ENCODE measurements at places on chromosomes 7 and 10.

DNA sequence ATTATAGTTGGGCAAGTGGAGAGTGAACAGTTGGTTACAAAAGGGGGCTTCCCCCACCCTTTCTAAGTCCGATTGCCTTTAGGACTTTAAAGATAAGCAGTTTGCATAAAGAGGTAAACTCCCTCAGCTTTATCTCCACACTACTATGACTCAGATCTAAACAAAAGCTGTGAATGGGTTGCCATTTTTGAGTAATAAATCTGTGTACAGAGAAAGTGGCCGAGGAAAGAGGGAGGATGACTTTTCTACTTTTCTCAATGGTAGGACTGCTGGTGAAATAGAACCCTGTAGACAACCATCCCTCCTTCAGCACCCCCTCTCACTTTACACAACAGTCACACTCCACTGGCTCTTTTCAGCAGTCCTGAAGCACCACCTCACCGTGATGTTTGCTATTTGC lies 71.2 kb downstream of the DNMBP start:
- peak; percentile 30 for DNase-seq

GRCh38 chr7:28430616-28431015 lies 18.3 kb downstream of the CREB5 start:
- no peak for DNase-seq

DNA sequence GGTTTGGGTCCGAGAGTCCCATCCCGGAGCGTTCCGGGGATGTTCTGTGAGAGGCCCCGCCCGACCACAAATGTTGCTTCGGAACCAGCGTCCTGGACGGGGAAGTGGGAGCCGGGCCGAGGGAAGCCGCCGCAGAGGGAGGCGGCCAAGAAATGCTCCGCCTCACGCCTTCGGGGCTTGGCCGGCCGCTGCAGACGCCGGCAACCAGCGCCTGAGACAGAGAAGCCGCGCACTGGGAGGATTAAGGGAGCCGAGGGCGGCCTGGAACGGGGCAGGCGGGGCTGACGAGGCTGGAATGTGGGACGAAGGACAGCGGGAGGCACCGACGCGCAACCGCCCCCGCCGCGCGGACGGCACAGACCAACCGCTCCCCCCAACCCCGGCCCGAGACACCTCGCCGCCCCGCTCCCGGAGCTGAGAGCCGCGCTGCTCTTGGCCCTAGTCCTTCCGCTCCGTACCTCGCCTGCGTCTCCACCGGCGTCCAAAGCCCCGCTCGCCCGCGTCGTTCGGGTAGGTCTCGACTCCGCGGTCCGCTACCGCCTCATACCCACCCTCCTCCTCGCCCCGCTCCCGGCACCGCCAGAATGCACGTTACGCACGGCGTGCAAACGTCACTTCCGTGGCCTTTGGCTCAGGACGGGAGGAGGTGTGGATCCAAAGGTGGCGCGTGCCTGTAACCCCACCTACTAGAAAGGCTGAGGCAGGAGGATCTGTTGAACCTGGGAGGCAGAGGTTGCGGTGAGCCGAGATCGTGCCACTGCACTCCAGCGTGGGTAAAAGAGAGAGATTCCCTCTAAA lies 36.7 kb upstream of the KCTD7 start:
- peak; percentile 88 for DNase-seq

GRCh38 chr10:108014902-108015177 lies 850.3 kb upstream of the SORCS1 start:
- no peak for DNase-seq

DNA sequence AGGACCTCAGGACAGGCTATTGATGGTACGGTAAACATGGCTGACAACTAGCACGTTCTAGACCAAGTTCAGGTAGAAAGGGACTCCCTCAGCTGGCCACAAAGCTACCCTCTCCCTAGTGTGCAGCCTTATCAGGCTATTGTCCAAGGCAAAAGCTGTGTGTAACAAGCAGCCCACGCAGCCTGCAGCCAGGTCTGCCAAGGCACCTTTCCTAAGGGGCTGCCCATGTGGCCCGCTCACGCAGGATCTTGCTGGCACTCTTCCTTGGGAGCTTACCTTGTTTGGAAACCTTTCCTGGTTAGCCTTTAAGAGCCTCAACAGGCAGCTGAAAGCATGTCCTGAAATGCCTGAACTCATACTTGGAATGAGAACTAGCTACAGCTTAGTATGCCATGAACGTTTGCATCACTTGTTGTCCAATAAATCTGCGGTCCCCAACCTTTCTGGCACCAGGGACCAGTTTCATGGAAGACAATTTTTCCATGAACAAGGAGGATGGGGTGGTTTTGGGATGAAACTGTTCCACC lies 51.7 kb downstream of the SYPL1 start:
- DNase-seq = no peak

DNA sequence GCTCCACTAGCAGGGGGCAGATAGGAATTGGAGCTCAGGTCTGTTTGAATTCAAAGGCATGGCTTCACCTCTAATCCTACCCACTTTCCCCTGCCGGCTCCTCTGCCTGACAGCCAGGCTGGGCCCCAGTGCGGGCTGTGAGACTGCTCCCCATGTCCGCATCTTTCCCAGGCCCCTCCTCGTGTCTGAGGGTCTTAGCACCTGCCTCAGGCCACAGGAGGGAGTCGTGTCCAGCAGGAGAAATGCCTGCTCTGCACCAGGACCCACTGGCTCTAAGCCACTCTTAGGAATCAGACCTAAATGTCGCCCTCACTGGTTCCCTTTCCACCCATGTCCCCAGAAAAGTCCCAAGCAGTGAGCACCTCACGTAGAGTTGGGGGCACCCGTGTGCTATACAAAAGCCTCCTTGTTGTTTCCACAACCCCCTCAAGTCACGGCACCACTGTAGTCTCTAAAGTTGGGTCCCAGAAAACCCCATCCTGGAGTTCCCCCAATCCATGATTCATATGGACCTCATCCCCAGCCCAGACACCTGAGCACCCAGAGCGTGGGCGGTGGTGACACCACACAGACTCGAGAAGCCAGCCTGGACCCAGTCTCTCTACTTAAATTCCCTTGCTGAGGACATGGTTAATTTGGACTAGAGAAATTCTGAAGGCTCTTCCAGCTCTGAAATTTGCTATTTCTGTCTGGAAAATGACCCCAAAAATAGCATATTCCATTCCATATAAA lies 466.4 kb upstream of the ZMIZ1 start:
- DNase-seq = no peak

- DNase-seq = no peak
Observed at GRCh38 chr7:37557571-37558209, 109.0 kb upstream of the ELMO1 start.

- no peak for DNase-seq
Observed at GRCh38 chr10:13628661-13629060, 41.9 kb downstream of the PRPF18 start.

DNA sequence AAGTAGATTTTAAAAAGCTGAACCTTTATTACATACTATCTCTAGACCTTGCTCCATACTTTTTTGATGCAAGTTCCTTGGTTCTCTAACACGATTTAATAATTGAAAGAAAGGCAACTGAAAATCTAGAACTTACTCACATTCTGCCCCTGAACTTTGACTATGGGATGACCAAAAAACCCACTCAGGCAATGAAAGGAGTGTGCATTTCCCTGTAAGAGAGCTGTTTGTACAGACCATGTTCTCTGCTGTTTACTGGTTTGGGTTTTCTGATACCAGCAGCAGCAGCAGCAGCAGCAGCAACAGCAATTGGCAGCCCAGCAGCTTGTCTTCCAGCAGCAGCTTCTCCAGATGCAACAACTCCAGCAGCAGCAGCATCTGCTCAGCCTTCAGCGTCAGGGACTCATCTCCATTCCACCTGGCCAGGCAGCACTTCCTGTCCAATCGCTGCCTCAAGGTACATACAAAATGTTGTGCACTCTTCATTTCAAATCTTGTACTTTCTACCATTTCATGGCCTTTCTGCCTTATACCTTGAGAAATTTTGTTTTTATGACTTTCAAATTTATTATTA lies 216.7 kb downstream of the FOXP2 start:
- no peak for DNase-seq

- DNase-seq = no peak
Observed at GRCh38 chr10:77125231-77125630, 512.4 kb downstream of the KCNMA1 start.

- DNase-seq = no peak
Observed at GRCh38 chr7:37770838-37771237, 77.6 kb upstream of the NME8 start.

DNA sequence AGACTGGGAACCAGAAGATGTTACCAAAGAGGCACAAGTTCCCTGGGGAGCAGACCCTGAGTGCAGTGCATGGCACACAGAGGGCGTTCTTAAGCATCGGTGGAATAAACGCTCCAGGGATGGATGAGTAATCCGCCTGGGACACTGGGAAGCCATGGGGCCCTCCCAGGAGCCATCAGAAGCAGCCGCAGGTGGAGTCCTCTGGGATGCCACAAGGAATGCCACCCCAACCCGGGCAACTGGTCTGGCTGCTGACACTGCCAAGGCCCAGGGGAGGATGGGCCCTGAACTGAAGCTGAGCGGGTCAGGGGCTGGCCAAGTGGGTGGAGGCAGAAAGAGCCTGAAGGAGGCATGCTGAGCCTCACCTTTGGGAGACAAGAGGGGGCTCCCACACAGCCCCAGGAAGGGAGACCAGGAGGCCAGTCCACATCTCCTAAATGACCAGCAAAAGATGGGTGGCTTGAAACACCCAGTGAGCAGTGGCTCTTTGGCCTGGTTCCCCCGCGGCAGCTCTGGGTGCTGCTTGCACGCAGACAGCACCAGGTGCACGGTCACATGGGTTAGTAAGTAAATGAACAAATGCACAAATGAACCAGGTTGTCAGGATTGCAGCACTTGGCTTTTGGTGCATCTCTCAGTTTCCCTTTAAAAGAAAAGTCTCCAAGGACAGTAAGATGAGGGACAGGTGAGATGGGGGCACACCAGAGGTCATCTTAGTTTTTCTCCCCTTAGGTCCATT lies 141.3 kb upstream of the ZMIZ1 start:
- no peak for DNase-seq

GRCh38 chr10:84798312-84798711 lies 469.9 kb downstream of the CCSER2 start:
- DNase-seq = no peak

DNA sequence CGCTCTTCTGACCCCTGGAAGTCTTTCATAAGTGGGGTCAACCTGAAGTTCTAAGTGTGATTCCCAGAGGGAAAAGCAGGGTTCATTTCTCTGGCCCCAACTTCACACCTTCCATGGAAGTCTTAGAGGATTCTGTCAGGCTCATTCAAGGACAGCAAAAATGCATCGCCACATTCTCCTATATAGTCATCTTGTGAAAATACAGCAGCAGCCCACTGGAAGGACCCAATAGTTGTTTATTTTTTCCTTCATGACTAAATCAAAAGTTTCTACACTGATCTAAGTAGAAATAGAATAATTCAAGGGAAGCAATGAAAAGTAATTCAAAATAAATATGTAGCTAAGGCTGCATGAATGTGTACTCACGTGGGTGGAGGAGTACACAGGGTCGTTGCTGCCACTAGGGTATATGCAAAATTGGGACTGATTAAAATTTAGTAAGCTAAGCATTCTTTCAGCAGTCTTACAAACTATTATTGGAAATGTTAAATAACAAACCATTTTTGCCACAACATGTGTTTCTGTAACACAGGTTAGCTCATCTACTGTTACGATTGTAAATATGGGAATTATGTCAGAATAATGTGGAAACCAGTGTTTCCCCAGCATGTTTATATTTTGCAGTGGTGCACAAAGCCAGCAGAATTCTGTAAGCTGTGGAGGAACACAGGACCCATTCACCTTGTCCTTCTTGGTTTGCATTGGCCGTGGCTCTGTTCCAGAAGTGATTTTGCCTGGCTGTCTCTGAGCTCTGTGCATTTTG lies 33.5 kb downstream of the EEPD1 start:
- DNase-seq = no peak

- DNase-seq = no peak
Observed at GRCh38 chr7:12951397-12951801, 264.0 kb downstream of the ARL4A start.

DNA sequence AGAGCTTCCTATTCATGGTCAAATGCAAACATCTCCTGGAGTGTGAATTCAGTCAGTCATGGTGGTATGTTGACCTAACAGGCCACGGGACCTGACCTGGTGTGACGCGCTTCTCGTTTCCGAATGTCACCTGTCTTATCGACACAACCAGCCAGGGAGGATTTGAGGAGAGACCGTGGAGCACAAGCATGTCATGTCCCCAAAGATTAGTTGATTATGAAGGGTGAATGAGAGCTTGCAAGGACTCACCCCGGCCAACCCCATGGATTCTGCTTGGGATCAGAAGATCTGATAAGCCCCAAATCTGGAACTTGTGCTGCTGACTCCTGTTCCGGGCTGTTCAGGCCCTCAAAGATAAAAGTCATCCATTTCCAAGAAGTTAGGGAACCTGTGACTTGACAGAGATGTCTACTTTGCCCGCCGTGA lies 10.5 kb downstream of the ADRA2A start:
- DNase-seq = no peak

GRCh38 chr7:29090836-29091601 lies 55.3 kb downstream of the CPVL start:
- DNase-seq = no peak

- no peak for DNase-seq
Observed at GRCh38 chr7:129258649-129259389, 34.0 kb downstream of the AHCYL2 start.

DNA sequence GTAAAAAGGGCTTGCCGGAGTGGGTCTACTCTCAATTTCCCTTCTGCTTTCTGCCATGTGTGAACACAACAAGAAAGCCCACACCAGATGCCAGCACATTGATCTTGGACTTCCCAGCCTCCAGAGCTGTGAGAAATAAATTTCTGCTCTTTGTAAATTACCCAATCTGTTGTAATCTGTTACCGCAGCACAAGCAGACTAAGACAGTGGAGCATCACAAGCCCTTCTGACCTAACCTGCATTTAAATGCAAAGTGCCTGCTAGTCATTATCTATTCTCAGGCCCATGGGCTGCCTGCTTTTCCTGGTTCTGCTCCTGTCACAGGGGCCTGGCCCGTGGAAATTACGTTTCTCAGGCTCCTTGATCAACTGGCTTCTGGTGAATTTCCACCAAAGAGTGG lies 199.3 kb upstream of the AUTS2 start:
- DNase-seq = no peak

DNA sequence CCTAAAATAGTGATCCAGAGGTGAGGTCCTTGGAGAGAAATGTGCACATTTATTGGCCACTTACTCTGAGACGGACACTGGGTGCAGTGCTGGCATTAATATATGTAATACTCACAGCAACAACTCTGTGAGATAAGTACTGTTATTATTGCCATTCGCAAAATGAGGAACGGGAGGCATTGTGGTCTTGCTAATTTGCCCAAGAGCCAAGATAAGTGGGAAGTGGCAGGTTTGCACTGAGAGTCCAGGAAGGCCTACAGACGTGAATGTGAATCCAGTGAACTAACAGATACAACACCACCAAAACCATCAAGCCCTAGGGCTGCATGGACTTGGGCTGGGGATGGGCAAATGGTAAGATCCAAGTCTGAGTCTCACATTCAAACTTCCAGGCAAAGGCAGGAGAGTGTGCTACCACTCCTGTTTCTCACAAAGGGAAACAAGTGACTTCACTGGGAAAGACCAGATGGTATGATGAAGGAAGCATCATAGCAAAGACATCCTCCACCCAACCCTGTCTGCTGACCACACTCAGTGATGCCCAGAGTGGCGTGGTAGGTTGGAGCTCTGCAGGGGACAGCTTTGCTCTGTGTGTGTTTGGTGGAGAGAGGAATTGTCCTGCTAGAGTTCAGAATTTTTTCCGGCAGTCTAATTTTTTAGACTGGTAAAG lies 19.2 kb downstream of the TMEM273 start:
- DNase-seq = no peak
